Thyroid gland (tissue), 4 donors: ENCODE measurements at places on chromosomes 4 and X. TPM values are rescaled to one million over a fixed set of nuclear protein-coding genes. Genes with fewer than 3 reads are reported as not detected.

- H3K27ac ChIP-seq: peak overlapping the region; percentile 46
- peaks cover 32% of the 10 kb centered on the region for H3K4me1 ChIP-seq
- peaks cover 16% of the 10 kb centered on the region for H3K36me3 ChIP-seq
- H3K27me3 ChIP-seq: no peaks in the 10 kb centered on the region
- no peak for DNase-seq
- no peak overlapping the region for H3K4me3 ChIP-seq
These were observed 88.6 kb downstream of the CHRNA9 start for GRCh38 chr4:40423735-40424134.

The CFAP47 gene
- total RNA-seq: 2.9 TPM

The ERAS gene
- total RNA-seq: not detected

The LEF1 gene
- total RNA-seq: 14.9 TPM

The ASB5 gene
- not detected for total RNA-seq
